ENCODE measurements at places on chromosomes 12 and 14. TPM values are rescaled to one million over a fixed set of nuclear protein-coding genes. Genes with fewer than 3 reads are reported as not detected.

Gene GLI1
- 1.2 TPM for total RNA-seq

GRCh38 chr14:34055157-34055950 is 104.5 kb upstream of the EGLN3 start:
- H3K4me1 ChIP-seq = peaks cover 65% of the 10 kb centered on the region
- H3K4me3 ChIP-seq = peak overlapping the region; percentile 5
- peak overlapping the region; percentile 38 for H3K27ac ChIP-seq
- H3K36me3 ChIP-seq = peaks cover 14% of the 10 kb centered on the region
- no peak for DNase-seq
- peaks cover 1% of the 10 kb centered on the region for H3K27me3 ChIP-seq

DNA sequence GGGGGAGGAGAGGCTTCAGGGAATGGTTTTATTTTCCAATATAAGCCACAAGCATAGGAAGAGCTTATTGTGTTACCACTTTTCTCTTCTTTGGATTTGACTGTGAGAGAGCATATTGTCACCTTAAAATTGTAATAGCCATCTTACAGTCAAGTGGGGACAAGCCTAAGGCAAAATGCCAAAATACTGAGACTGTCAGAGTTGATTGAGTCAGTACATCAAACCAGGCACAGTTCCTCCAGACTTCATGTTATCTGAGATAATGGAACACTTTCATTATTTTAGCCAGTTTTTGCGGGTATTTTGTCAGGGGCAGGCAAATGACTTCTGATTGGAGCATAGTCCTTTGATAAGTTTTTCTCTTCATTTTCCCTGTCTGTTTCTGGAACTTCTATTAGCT is 19.5 kb upstream of the NUBPL start:
- peaks cover 9% of the 10 kb centered on the region for H3K27me3 ChIP-seq
- no peak overlapping the region for H3K27ac ChIP-seq
- H3K4me3 ChIP-seq = no peak overlapping the region
- H3K4me1 ChIP-seq = no peaks in the 10 kb centered on the region

GRCh38 chr14:39107591-39107996 is 4.6 kb upstream of the SEC23A start:
- H3K36me3 ChIP-seq = peaks cover 1% of the 10 kb centered on the region
- no peak for DNase-seq
- H3K4me1 ChIP-seq = peaks cover 17% of the 10 kb centered on the region

Gene CISTR
- total RNA-seq = not detected
